Neural cell (in vitro differentiated cells): ENCODE measurements at places on chromosomes 6 and 20. TPM values are rescaled to one million over a fixed set of nuclear protein-coding genes. Genes with fewer than 3 reads are reported as not detected.

TRAPPC3L gene
- polyA plus RNA-seq: not detected in 2 replicates

CCDC170 gene
- polyA plus RNA-seq: 0.15 TPM in 1 of 2 replicates, not detected in the other

RXRB gene
- 60.7 and 71.2 TPM in 2 replicates for polyA plus RNA-seq

DDO gene
- polyA plus RNA-seq: not detected in 2 replicates

SIRPD gene
- not detected in 2 replicates for polyA plus RNA-seq

TTLL9 gene
- 6.1 and 8.0 TPM in 2 replicates for polyA plus RNA-seq

TBX18 gene
- not detected in 2 replicates for polyA plus RNA-seq

TAAR9 gene
- not detected in 2 replicates for polyA plus RNA-seq

HEY2 gene
- polyA plus RNA-seq: 0.20 TPM in 1 of 2 replicates, not detected in the other

SHLD1 gene
- 12.4 and 15.3 TPM in 2 replicates for polyA plus RNA-seq

SLA2 gene
- polyA plus RNA-seq: 0.33 TPM in 1 of 2 replicates, not detected in the other

B4GALT5 gene
- polyA plus RNA-seq: 34.7 and 36.8 TPM in 2 replicates

PANK2 gene
- polyA plus RNA-seq: 41.7 and 53.0 TPM in 2 replicates

MOG gene
- polyA plus RNA-seq: not detected in 2 replicates

CDH4 gene
- 24.6 and 32.0 TPM in 2 replicates for polyA plus RNA-seq

ATXN1 gene
- 23.6 and 28.2 TPM in 2 replicates for polyA plus RNA-seq

RAMACL gene
- 1.6 and 1.9 TPM in 2 replicates for polyA plus RNA-seq

SPATA25 gene
- polyA plus RNA-seq: 1.2 and 5.1 TPM in 2 replicates

RFX6 gene
- polyA plus RNA-seq: not detected in 2 replicates

SLC35D3 gene
- polyA plus RNA-seq: 0.56 TPM in 1 of 2 replicates, not detected in the other

OR2H1 gene
- not detected in 2 replicates for polyA plus RNA-seq

TTK gene
- polyA plus RNA-seq: 1.2 and 1.5 TPM in 2 replicates

PLA2G7 gene
- 0.35 TPM in 1 of 2 replicates, not detected in the other for polyA plus RNA-seq

DNAAF9 gene
- polyA plus RNA-seq: 58.0 and 59.7 TPM in 2 replicates

ELOVL4 gene
- polyA plus RNA-seq: 43.1 and 47.9 TPM in 2 replicates

BPIFA3 gene
- polyA plus RNA-seq: not detected in 2 replicates

SNRNP48 gene
- polyA plus RNA-seq: 17.5 and 19.4 TPM in 2 replicates

GDAP1L1 gene
- polyA plus RNA-seq: 216 and 243 TPM in 2 replicates

ADISSP gene
- polyA plus RNA-seq: 39.8 and 48.7 TPM in 2 replicates

ARFGEF3 gene
- 4.5 and 4.6 TPM in 2 replicates for polyA plus RNA-seq

ANGPT4 gene
- not detected in 2 replicates for polyA plus RNA-seq

ROS1 gene
- not detected in 2 replicates for polyA plus RNA-seq

ZNFX1 gene
- 4.7 and 5.4 TPM in 2 replicates for polyA plus RNA-seq

ADGRF1 gene
- not detected in 2 replicates for polyA plus RNA-seq

RAET1E gene
- polyA plus RNA-seq: not detected in 2 replicates

SAMD3 gene
- polyA plus RNA-seq: 17.1 and 25.9 TPM in 2 replicates

CLPSL2 gene
- not detected in 2 replicates for polyA plus RNA-seq

TSBP1 gene
- not detected in 2 replicates for polyA plus RNA-seq

SLC32A1 gene
- 36.2 and 40.0 TPM in 2 replicates for polyA plus RNA-seq

SEMG2 gene
- polyA plus RNA-seq: not detected in 2 replicates

NFATC2 gene
- not detected in 2 replicates for polyA plus RNA-seq
